ENCODE measurements at places on chromosomes 12 and 14.
A peak's percentile ranks its signal among the peaks of the same experiment; 100 is the strongest.

DNA sequence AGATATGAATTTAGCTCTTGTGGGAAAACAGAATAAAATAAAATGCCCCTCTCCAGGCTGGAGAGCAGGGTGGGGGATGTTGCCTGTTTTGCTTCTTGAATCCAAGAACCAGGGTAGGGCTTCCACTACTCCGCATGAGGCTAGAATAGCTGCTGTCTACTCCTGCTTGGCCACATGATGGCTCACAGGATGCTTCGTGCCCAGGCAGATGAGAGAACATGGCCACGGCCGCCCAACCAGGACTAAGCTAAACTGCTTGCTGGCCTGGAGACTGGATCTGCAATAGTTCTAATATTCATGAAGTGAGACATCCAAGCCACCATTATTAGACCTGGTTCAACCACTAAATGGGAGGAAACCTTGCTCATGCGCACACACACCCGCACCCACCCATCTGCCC is 122.2 kb upstream of the METAP2 start:
- no peak for DNase-seq

GRCh38 chr12:84136862-84137367 is 775.7 kb downstream of the SLC6A15 start:
- no peak for DNase-seq

DNA sequence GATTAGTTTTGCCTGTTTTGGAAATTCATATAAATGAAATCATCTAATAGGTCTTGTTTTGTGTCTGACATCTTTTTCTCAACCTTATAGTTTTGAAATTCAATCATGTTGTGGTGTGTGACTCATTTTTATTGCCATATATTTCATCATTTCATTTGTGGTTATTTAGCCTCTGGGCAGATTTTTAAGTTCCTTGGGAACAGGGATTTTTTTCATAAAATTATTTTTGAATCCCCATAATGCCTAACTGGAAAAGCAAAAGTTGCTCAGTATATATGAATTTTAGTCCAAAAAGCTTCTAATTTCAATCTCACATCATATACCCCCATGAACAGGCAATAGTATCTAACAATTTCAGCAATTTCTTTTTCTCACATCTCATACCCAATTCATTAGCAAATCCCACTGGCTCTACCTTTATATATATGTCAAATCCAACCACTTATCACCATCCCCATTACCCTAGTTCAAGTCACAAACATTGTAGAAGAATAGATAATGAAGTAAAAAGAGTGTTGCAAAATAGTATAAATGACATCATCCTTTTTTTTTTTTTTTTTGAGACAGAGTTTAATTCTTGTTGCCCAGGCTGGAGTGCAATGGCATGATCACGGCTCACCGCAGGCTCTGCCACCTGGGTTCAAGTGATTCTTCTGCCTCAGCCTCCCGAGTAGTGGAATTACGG is 2.6 kb upstream of the OR6J1 start:
- no peak for DNase-seq

GRCh38 chr12:3929875-3930615 is 56.8 kb upstream of the PARP11 start:
- no peak for DNase-seq

DNA sequence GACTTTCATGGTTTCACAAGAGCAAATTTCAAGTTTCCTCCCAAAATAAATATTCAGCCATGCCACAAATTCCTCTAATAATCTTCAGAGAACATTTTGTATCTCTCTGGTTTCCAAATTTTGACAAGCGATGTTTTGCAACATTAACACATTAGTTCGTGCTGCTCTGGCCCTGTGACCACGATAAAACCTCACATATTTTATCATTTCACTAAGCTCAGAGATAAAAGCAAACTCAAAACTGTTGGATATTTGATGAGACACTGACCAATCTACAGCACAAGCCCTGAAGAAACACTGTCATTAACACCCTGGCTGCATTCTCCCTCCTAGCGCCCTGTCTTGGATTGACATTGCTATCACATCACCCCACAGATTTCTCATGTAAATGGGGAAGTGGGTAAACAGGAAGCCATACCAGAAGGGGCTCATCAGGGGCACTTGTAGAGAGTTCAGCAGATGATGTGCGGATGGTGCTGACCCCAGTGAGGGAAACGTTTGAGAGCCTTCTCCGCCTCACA is 264.3 kb downstream of the PRKD1 start:
- DNase-seq = no peak

DNA sequence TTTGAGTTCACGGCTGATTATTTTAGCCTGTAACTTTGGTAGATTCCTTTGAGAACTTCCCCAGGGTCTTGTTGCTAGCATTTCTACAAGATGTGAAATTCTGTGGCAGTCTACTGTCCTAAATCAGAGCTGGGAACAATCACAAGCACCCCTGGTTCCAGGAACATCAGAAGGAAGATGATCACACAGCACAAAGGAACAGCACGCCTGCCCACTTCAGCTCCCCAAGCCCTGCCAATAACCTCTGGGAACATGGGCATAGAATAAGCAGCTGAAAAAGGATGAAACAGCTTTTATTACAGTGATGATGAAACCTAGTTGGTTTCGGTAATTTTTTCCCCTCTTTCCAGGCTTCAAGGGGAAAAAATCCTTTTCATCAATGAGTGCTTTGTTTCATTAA is 12.3 kb downstream of the GPR19 start:
- no peak for DNase-seq

DNA sequence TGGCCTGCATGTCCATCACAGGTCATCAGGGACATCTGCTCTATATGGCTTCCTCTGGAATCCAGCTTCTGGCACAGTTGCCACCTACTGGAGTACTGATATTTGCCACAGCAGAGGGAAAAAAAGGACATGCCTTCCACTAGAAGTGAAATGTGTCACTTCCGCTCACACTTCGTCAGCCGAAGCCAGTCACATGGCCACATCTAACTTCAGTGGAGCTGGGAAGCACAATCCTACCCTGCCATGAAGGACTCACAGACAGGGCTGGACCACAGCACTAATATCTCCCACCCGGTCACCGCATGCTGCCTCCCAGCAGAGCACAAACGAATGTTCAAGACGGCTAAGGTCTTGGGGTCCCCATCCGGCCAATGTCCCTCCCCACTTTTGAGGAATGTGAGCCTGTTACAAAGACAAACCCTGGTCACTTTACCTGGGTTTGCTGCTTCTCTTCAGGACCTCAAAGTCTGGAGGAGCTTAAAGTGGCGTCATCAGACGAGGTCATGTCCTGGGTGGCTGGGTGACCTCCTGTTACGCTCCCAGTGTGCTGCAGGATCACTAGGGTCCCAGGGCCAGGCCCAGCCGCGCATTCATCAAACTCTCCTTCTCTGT is 98.6 kb downstream of the GCH1 start:
- DNase-seq = peak; percentile 47

- DNase-seq = no peak
Measured at GRCh38 chr12:132432721-132433577, 57.0 kb upstream of the FBRSL1 start.

Data from dermis microvascular lymphatic vessel endothelial cell (primary cell).